ENCODE measurements at places on chromosomes 11 and 22. TPM values are rescaled to one million over a fixed set of nuclear protein-coding genes. Genes with fewer than 3 reads are reported as not detected.

DNA sequence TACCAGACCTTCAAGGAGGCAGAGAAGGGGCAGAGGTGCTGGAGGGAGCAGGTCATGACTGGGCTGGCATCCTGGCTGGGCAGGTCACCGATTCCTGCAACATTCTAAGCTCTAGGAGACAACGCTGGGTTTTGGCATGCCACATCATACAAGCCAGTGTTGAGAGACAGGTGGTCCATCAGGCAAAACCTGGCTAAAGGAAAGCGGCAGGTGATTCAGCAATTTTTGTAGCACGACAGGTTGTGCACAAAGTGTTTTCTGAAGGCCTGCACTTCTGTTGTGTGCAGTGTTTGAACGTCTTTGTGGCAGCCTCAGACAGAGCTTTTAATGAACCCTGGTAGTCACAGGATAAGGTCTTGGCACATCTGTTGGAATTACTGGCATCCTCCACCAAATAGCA is 69.9 kb upstream of the BID start:
- no peaks in the 10 kb centered on the region for H3K27me3 ChIP-seq
- no peak for DNase-seq

GRCh38 chr11:30652801-30653200 is 66.6 kb upstream of the MPPED2 start:
- H3K36me3 ChIP-seq = no peaks in the 10 kb centered on the region
- H3K4me1 ChIP-seq = no peaks in the 10 kb centered on the region
- DNase-seq = no peak
- no peak overlapping the region for H3K4me3 ChIP-seq
- H3K27me3 ChIP-seq = no peaks in the 10 kb centered on the region

- no peak within 1 kb of the TSS for H3K4me3 ChIP-seq
- no peaks in the 10 kb centered on the region for H3K36me3 ChIP-seq
- H3K27me3 ChIP-seq = peaks cover 39% of the 10 kb centered on the region
- H3K27ac ChIP-seq = no peak within 1 kb of the TSS
- peak; percentile 46 for DNase-seq
- peaks cover 4% of the 10 kb centered on the region for H3K4me1 ChIP-seq
Observed at GRCh38 chr11:118342503-118343161, at the start of gene CD3D. TSS of gene CD3D (minus strand) at chr11:118342705. CDS start at chr11:118342607, 98 bp downstream.

DNA sequence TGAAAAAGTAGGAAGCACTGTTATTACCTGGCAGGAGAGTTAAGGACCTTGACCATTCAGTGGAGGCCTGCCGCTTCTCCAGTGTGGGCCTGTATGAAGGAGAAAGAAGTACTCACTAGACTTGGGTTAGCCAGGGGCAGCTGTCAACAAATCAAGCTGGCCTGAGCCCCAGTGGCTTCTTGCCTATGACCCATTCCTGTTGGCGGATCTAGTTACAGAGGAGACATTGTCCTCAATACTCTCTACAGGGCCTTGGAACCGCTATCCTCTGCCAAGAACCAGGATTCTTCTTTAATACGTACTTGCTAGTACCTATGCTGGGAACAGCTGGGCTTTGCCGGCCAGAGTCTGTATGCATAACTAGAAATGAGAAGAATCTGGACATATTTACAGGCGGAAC is 68.1 kb downstream of the ALX4 start:
- H3K4me3 ChIP-seq = no peak overlapping the region
- H3K27ac ChIP-seq = no peak overlapping the region
- peaks cover 9% of the 10 kb centered on the region for H3K36me3 ChIP-seq

DNA sequence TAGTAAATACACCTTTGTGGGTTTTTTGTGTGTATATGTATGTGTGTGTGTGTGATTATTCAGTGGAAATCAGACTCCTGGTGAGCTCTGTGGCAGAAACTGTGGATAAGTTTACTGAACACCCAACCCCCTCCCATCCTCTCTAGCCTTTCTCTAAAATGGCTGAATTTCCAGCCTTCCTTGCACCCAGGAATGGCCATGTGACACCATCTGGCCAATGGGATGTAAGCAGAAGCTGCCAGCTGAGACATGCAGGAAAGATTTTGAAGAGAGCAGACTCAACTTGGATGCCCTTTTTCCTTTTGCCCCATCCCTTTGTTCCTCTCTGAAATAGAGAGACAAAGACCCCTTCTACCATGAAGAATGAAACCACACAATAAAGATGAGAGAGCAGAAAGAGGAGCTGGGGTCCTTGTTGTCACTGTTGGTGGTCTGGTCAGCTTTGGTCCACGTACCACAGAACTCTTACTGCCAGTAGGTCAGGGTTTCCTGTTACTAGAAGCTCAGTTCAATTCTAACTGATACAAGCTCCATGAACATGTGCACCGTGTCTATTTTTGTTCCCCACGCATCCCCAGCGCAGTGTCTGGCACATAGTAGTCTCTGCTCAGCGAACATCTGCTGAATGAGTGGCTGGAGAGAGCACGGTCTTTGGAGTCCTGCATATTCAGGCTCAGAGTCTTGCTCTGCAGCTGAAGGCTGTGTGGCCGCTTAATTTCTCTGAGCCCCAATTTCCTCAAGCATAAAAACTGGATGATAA is 57.5 kb downstream of the SEZ6L start:
- no peaks in the 10 kb centered on the region for H3K27me3 ChIP-seq
- no peak overlapping the region for H3K27ac ChIP-seq
- H3K4me1 ChIP-seq = no peaks in the 10 kb centered on the region
- H3K4me3 ChIP-seq = no peak overlapping the region
- DNase-seq = peak; percentile 29

DNA sequence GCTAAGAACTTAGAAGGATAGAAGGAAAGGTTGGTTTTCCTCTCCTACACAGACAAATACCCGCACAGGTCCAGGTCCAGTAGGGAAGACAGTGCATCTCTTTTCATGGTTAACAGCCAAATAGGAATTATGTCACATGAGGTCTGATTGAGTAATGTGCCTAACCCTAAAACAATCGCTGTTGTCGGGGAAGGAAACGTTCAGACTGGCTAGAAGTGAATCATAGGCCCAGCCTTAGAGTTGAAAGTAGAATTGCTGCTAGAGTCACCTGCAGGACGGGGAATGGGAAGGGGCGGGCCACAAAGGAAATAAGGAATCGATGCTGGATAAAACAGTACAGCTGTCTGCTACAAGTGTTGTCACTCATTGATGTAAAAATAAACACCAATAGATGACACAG is 12.4 kb upstream of the HTATIP2 start:
- H3K4me1 ChIP-seq = no peaks in the 10 kb centered on the region
- no peaks in the 10 kb centered on the region for H3K27me3 ChIP-seq
- no peak for DNase-seq
- H3K36me3 ChIP-seq = no peaks in the 10 kb centered on the region
- no peak overlapping the region for H3K27ac ChIP-seq

GRCh38 chr11:94639901-94640721 is 72.9 kb downstream of the PIWIL4 start:
- no peak overlapping the region for H3K27ac ChIP-seq
- H3K36me3 ChIP-seq = peaks cover 20% of the 10 kb centered on the region
- H3K27me3 ChIP-seq = no peaks in the 10 kb centered on the region
- H3K4me1 ChIP-seq = peaks cover 11% of the 10 kb centered on the region
- DNase-seq = peak; percentile 68
- peak overlapping the region; percentile 22 for H3K4me3 ChIP-seq

The OR51M1 gene
- total RNA-seq = 1.1 TPM

- H3K27me3 ChIP-seq = no peaks in the 10 kb centered on the region
- peaks cover 13% of the 10 kb centered on the region for H3K4me1 ChIP-seq
- no peak for DNase-seq
- H3K4me3 ChIP-seq = no peak overlapping the region
- H3K36me3 ChIP-seq = no peaks in the 10 kb centered on the region
Observed at GRCh38 chr11:110124605-110125004, 31.4 kb downstream of the ZC3H12C start.

DNA sequence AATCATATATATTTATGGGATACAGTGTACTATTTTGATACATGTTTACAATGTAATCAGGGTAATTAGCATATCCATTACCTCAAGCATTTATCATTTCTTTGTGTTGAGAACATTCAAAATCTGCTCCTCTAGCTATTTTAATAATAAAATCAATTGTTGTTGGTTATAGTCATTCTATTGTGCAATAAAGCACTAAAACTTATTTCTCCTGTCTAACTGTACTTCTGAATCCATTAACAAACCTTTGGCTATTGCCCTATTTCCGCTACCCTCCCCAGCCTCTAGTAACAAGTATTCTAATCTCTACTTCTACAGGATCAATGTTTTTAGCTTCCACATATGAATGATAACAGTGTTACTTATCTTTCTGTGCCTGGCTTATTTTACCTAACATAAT is 15.3 kb upstream of the USP2 start:
- H3K36me3 ChIP-seq = no peaks in the 10 kb centered on the region
- H3K27me3 ChIP-seq = no peaks in the 10 kb centered on the region
- H3K4me1 ChIP-seq = no peaks in the 10 kb centered on the region
- no peak overlapping the region for H3K4me3 ChIP-seq
- DNase-seq = no peak

DNA sequence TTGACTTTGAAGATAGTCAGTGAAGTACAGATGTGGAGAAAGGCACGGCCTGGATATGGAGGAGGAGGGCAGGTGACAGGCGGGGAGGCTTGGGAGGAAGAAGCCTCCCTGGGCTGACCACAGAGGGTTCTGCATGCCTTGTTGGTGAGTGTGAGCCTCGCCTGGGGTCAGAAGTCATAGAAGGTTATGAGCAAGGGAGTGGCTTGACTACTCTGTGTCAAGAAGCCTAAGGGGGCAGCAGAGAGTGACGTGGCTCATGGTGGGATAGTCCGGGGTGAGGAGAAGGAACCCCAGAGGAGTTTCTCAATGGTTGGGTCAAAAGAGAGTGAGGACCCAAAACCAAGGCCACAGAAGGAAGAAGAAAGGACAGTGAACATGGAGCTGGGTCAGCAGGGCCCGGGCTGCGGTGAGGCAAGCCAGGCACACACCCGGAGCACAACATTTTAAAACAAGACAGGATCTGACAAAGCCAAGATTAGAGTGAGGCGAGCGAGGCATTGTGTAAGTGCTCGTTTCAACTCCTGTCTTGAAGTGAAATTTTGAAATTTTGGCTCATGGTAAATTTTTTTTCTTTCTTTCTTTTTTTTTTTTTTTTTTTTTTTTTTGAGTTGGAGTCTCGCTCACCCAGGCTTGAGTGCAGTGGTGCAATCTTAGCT is 31.9 kb downstream of the PDGFB start:
- H3K36me3 ChIP-seq = no peaks in the 10 kb centered on the region
- DNase-seq = peak; percentile 82
- no peaks in the 10 kb centered on the region for H3K4me1 ChIP-seq
- H3K4me3 ChIP-seq = no peak overlapping the region
- no peaks in the 10 kb centered on the region for H3K27me3 ChIP-seq

The PATE2 gene
- total RNA-seq = not detected

GRCh38 chr11:115653076-115653475 is 148.9 kb upstream of the CADM1 start:
- H3K27me3 ChIP-seq = peaks cover 32% of the 10 kb centered on the region
- no peak overlapping the region for H3K27ac ChIP-seq
- DNase-seq = no peak
- H3K4me1 ChIP-seq = peaks cover 6% of the 10 kb centered on the region
- no peak overlapping the region for H3K4me3 ChIP-seq

- DNase-seq = no peak
- H3K4me1 ChIP-seq = no peaks in the 10 kb centered on the region
- H3K4me3 ChIP-seq = no peak overlapping the region
- no peak overlapping the region for H3K27ac ChIP-seq
Observed at GRCh38 chr11:25319127-25319526, 822.3 kb downstream of the LUZP2 start.

The PDHX gene
- 42.0 TPM for total RNA-seq

- peak; percentile 70 for DNase-seq
- H3K27ac ChIP-seq = no peak overlapping the region
- no peaks in the 10 kb centered on the region for H3K36me3 ChIP-seq
- H3K27me3 ChIP-seq = no peaks in the 10 kb centered on the region
- no peak overlapping the region for H3K4me3 ChIP-seq
Observed at GRCh38 chr11:35717043-35717442, 54.5 kb downstream of the TRIM44 start.

GRCh38 chr11:118910309-118911112 is 15.2 kb downstream of the BCL9L start:
- H3K4me1 ChIP-seq = peaks cover 45% of the 10 kb centered on the region
- no peaks in the 10 kb centered on the region for H3K27me3 ChIP-seq
- peak overlapping the region; percentile 78 for H3K4me3 ChIP-seq
- peaks cover 41% of the 10 kb centered on the region for H3K36me3 ChIP-seq
- H3K27ac ChIP-seq = peak overlapping the region; percentile 92

The MED15 gene
- 45.3 TPM for total RNA-seq

DNA sequence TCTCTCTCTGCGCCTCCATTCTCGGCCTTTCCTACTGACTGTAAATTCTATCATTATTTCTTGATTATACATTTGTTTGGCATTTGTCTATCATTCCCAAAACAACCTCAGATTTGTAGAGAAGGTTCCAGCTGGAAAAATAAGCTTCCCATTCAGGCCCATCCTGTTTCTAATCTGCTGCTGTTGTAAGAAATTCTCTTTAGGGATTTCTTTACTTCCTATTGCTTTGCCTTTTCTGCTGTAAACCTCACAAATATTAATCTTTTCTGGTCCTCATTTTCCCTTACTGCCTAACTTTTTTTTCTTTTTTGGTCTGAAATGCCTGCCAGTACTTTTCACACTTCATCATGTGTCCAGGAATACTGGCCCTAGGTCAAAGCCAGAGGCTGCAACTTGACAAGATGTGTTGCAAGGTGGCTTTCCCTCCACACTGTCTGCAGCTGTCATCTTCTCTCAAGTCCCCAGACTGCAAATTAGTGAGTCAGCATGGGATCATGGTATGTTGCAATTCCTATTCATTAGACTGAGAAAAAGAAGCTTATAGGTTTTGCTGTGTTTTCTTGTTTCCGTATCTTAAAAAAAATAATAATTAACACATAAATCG is 858.7 kb upstream of the CHORDC1 start:
- H3K4me1 ChIP-seq = no peaks in the 10 kb centered on the region
- no peak overlapping the region for H3K27ac ChIP-seq
- H3K4me3 ChIP-seq = no peak overlapping the region
- H3K27me3 ChIP-seq = no peaks in the 10 kb centered on the region

DNA sequence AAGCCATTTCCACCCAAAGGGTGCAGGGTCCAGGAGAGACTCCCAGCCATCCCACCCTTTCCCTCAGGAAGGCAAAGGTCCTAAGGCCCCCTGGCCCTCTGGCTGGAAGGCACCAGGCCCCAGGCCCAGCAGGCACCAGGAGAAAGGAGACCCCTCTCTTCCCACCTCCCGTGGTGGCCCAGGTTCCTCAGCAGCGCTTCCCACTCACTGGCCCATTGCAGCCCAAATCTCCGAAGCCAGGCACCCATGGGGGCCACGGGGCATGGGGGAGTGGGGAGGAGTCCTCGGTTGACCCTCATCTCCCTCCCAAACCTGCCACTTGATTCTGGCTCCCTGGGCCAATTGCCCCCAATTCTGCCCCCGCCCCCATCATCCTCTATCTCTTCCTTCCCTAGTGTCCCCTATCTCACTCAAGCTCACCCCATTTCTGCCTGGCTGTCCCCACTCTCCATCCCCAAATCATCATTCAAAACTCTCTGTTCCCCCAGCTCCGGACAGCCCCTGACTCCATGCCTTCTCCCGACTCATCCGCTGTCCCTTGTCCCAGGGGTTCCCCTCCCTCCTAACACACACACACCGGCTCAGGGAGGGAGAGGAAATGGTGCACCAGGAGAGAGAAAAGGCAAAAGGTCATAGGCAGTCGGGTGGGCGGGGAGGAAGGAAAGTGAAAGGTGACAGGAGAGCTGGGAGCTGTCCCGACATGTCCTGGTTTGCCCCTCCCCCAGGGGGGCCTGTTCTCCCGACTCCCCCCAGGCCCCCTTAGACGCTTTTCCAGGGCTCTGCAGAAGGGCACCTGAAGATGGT is 1.2 kb downstream of the LIF start:
- H3K4me3 ChIP-seq = peak overlapping the region; percentile 78
- peaks cover 38% of the 10 kb centered on the region for H3K27me3 ChIP-seq
- DNase-seq = peak; percentile 80
- H3K4me1 ChIP-seq = no peaks in the 10 kb centered on the region
